ENCODE measurements at places on chromosomes 5 and 9.
A peak's percentile ranks its signal among the peaks of the same experiment; 100 is the strongest.

GRCh38 chr5:111095982-111096381, 3.8 kb downstream of the WDR36 start:
- DNase-seq: no peak

GRCh38 chr9:130236436-130236985, 29.0 kb upstream of the HMCN2 start:
- DNase-seq: no peak

DNA sequence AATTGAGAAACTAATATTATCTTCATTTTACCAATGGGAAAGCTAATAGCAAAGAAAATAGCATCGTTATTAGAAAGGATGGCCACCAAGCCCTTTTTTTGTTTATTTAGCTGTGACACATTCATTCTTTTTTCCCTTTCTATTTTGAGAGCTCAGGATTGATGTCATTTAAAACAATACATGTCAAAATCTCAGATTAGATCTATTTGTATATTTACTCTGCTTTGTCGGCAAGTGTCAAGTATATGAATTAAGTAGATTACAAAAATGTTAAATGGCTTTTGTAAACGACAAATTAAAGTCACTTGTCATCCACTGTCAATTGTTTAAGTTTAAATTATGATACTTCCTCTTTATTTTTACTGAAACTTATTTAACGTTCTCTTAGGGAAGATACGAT, 118.9 kb downstream of the PAM start:
- no peak for DNase-seq

- DNase-seq: no peak
Measured at GRCh38 chr5:120706877-120707276, 242.8 kb downstream of the PRR16 start.

GRCh38 chr5:168463081-168463480, 23.2 kb upstream of the RARS1 start:
- DNase-seq: no peak

- DNase-seq: no peak
Measured at GRCh38 chr5:74240783-74241750, 399.5 kb downstream of the ENC1 start.

DNA sequence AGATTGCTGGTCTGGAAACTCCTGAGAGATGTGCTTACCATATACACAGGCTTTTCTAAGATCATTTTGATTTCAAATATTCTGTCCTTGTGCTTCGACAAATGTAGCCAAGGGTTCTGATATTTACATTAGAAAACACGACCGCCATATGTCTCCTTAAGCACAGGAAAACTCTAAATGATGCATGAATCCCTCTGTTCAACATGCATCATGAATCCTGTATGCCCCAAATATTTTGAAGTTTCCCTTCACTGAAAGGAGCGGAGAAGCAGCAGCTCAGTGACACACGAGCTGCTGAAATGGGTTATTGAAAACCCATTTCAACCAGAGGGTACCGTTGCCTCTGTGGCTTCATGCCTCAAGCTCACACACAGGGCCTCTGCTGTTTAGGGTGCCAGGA, 74.4 kb downstream of the NREP start:
- DNase-seq: no peak

DNA sequence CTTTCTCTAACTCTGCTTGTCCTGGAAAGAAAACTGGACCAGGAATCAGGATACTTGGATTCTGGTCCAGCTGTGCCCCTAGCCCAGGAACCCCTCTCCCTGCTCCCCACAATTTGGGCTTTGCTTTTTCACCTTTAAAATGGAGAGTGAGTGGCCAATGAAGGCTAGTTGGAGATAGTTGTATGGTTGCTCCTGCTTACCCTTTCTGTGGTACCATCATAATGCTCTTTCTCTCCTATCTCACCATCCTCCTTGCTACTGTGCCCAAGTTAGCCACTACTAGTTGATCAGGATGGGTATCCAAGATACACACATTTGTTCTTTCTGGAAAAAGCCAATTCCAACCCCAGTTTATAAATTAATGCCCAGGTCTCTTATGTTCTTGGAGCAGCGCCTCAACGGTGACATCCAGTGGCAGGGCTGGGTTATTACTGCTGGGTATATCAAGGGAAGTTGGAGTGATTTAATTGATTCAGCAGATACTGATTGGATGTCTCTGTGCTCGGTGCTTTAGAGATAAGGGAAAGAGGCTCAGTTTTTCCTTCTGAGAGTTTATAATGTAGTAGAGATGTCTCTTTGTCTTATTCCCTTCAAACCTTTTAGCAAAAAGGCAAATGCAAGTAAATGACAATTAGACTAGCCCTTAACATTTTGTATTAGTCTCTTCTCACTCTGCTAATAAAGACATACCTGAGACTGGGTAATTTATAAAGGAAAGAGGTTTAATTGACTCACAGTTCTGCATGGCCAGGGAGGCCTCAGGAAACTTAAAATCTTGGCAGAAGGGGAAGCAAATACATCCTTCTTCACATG, 38.5 kb downstream of the FAXDC2 start:
- peak; percentile 61 for DNase-seq

DNA sequence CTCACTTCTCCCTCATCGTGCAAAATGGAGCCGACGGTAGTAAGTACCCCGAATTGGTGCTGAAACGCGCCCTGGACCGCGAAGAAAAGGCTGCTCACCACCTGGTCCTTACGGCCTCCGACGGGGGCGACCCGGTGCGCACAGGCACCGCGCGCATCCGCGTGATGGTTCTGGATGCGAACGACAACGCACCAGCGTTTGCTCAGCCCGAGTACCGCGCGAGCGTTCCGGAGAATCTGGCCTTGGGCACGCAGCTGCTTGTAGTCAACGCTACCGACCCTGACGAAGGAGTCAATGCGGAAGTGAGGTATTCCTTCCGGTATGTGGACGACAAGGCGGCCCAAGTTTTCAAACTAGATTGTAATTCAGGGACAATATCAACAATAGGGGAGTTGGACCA, 979 bp downstream of the PCDHGA12 start:
- DNase-seq: no peak

DNA sequence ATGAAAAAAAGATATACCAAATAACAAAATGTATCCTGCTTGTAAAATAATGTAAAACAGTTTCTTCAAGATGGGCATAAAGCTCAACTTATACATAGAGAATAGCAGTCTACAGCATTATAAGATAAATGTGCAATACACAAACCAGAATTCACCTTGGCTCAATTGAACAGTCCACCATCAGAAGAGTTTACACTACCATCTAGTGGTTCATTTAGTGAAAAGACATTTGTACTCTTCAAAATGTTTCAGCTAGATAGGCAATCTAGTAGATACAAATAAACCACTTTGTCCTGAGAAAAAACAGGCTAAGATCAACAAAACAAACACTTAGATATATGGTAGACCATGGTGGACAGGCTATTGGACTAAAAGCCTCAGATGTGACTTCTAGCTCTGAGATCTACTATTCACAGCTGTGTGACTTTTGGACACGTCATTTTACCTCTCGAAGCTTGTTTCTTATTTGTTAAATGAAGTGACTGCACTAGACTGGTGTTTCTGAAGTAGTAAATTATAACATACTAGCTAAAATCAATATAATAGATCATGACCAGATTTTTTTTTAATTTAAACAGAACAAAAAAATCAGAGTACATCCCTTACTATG, 22.1 kb upstream of the TPD52L3 start:
- DNase-seq: no peak

- DNase-seq: no peak
Measured at GRCh38 chr5:127536687-127537086, 19.2 kb downstream of the PRRC1 start.

DNA sequence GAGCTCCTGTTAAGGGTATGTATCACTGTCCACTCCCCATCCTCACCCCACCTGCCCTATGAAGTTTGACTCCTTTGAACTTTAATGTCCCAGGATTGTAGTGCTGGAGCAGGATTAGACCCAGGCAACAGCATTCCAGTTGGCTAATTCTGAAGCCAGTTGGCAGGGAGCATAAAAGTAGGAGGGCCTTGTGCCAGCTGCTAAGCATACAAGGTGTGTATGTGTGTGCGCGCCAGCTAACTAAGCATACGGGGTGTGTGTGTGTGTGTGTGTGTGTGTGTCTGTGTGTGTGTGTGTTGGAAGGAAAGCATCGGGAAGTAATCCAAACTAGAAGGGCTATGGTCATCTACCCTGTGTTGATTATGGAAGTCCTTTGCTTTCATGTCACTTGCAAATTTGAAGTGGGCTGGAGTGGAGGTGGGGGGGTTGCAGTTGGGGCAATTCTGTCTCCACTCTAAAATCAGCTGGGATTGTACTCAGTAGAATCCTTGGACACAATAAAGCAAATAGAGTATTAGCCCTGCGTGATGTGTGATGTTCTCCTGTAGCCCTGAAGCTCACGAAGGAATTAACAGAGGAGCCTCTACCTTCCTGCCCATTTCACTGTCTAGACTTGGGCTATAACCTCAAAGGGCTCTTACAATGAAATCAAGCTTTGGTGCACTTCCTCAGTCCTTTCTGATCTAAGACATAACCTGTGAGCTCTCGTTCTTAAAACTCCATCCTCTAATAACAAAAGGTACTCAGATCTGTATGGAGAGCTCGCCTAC, 26.9 kb downstream of the HMGCR start:
- no peak for DNase-seq

GRCh38 chr9:135789838-135790291, 87.9 kb downstream of the KCNT1 start:
- no peak for DNase-seq

DNA sequence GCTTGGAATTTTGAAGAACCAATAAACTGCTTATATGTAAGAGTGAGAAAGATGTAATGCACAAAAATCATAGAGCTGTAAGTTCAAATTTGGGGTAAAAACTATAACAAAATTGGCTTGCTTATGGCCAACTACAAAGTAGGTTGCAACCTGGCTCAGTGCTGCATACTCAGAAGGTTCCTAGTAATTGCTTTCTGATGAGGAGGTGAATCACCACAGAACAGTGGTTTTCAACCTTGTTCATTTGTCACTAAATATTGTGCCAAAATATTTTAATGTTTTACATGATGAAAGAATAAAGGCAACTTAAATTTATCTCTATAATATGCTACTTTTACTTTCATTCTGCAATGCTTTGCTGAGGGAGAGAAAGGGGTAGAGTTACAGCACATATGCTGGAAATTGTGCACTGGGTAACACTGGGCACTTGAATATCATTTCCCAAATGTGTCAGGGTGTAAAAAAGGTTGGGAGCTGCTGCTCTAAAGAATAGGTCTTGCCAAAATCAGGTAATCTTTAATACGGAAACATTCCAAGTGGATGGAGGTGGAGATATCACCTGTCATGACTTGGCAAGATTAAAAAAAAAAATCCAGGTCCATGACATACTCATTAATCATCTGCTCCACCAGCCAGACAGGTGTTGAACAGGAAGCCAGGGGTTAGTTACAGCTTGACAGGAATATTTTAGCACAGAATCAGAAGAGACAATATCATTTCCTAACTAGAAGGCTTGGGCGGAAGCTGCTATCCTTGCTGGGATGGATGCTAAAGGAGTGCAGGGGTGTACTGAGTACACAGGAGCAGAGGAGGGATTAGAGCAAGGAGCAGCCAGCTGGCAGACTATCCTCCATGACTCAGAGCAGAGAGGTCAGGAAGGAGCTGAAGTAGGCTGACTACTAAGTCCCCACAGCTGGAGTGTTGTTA, 34.6 kb upstream of the CCL21 start:
- no peak for DNase-seq

DNA sequence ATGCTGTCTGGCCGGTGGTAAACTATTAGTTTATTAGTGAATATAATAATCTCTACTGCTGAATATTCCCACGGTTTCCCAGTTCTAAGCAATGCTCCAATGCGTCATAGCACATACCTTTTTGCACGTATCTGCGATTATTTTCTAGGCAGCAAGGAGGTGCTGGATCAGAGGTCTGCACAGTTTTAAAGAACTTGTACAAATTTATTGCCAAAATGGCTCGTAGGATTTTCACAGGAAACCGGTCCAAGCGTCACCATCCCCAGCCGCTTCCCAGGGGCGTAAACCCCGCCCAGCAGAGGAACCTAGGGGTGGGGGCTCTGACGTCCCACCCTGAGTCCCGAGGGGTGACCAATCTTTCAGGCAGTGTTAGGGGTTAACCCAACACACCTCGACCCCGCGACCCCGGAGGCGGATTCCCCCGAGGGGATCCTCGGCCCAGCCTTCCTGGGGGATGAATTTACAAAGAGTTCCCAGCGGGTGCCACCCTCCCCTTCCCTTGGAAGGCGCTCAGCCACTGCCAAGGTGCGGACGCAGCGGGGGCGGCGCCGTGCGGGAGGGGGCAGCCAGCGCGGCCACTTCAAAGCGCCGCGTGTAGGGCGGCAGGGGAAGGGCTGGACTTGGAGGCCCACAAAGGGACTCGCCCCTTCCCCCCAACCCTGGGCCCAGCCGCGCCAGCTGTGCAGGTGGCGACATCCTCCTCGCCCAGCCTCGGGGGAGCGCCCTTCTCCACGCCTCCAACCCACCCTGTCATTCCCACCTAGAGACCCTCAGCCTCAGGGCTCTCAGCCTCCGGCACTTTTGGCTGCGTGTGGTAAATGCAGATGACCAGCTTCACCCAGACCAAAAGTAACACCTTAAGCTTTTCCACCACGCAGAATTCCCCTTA, 43.5 kb upstream of the TCF7 start:
- DNase-seq: peak; percentile 63

DNA sequence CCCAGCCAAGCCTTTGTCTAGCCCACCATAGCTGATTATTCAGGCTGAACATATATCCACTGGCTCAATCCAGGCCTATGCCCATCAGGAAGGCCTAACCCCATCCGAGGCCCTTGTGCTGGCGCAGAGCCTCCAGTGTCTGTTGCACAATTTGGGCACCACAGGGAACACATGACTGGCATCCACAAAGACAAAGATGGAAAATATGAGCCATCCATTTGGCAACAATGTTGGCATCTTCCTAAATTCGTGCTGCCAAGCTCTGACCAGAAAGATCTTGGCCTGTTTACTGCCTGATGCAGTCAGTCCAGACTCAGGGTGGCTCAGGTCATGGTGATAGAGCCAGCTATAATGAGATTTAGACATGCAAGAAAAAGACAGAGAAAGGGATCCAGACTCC, 233.8 kb downstream of the PIK3R1 start:
- DNase-seq: no peak

DNA sequence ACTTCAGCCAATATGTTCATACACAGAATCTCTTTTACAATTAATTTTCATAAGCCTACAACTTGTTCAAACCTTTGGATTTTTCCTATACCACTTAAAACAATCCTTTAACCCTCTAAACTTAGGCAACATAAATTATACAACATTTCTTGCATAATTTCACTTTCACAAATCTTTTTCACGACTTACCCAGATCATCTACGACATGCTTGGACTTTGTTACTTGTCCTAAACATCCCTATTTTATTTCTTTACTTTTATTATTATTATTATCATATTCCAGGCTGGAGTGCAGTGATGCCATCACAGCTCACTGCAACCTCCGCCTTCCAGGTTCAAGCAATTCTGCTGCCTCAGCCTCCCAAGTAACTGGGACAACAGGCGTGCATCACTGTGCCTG, 68.0 kb downstream of the CACNA1B start:
- no peak for DNase-seq

DNA sequence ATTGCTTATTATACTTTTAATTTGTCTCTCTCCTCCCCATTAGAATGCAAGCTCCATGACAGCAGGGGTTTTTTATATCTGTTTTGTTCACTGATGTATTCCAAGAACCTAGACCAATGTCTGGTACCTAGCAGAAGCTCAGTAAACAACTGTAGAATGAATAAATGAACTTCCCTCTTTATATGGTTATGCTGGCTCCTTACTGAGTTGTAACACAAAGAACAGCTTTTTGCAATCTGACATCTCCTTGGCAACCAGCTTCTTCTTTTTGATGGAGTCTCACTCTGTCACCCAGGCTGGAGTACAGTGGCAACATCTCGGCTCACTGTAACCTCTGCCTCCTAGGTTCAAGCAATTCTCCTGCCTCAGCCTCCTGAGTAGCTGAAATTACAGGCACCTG, 13.6 kb downstream of the TRMO start:
- DNase-seq: no peak

GRCh38 chr9:14351221-14351836, 37.4 kb upstream of the NFIB start:
- no peak for DNase-seq
